IMR-90 (cell line): ENCODE measurements at places on chromosomes 7 and 10.

GRCh38 chr7:78510580-78511188, 712.1 kb downstream of the PHTF2 start:
- H3K4me3 ChIP-seq, result no peak overlapping the region
- no peaks in the 10 kb centered on the region for H3K27me3 ChIP-seq
- H3K27ac ChIP-seq, result no peak overlapping the region
- no peaks in the 10 kb centered on the region for H3K4me1 ChIP-seq

- H3K36me3 ChIP-seq, result no peaks in the 10 kb centered on the region
- H3K4me3 ChIP-seq, result peak within 1 kb of the TSS; percentile 62
- H3K27me3 ChIP-seq, result no peaks in the 10 kb centered on the region
- peak within 1 kb of the TSS; percentile 82 for H3K27ac ChIP-seq
- peaks cover 6% of the 10 kb centered on the region; the same call in 1 of the 2 replicates for H3K4me1 ChIP-seq
Measured at GRCh38 chr10:51074238-51075028, at the start of gene PRKG1. PRKG1 (plus strand) TSS chr10:51074487.

- H3K27me3 ChIP-seq, result no peaks in the 10 kb centered on the region
- no peak overlapping the region for H3K27ac ChIP-seq
- no peaks in the 10 kb centered on the region for H3K4me1 ChIP-seq
- DNase-seq, result peak; percentile 26
- no peak overlapping the region for H3K4me3 ChIP-seq
- H3K36me3 ChIP-seq, result peaks cover 11% of the 10 kb centered on the region
Measured at GRCh38 chr10:27223964-27224363, 16.6 kb downstream of the ACBD5 start.

DNA sequence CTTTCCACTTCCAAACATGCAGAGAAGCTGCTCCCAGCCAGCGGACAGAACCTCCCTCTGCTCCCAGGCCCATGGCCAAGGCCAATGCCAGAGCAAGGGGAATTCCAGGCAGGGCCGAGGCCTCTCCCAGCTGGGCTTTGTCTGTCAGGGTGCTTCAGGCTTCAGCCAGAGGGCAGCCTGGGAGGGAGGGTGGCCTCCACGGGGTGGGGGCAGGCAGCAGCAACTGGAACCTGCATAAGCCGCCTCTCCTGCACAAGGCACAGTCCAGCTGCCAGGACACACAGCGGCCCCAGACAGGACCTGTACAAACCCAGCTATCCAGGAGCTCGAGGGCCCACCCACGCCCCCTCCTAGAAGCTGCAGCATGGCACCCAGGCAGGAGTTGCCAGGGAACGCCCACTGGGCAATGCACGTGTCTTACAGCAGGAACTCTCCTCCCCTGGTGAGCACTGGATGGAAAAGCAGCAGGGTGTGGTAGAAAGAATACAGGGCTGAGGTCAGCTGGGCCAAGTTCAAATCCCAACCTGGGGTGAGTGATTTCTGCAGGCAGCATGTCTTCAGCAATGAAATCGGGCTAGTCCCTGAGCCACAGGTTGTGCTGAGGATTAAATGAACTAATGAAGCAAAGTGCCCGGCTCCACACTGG, 7.6 kb downstream of the FAM53B start:
- no peak overlapping the region for H3K4me3 ChIP-seq
- H3K27ac ChIP-seq, result no peak overlapping the region
- DNase-seq, result peak; percentile 82
- no peaks in the 10 kb centered on the region for H3K27me3 ChIP-seq
- peaks cover 22% of the 10 kb centered on the region for H3K4me1 ChIP-seq

GRCh38 chr10:15461353-15462108, 90.4 kb upstream of the FAM171A1 start:
- no peak overlapping the region for H3K4me3 ChIP-seq
- peaks cover 4% of the 10 kb centered on the region for H3K27me3 ChIP-seq
- DNase-seq, result peak; percentile 27
- H3K4me1 ChIP-seq, result peaks cover 5% of the 10 kb centered on the region
- H3K27ac ChIP-seq, result no peak overlapping the region

- H3K4me1 ChIP-seq, result no peaks in the 10 kb centered on the region
- H3K36me3 ChIP-seq, result no peaks in the 10 kb centered on the region
- no peak overlapping the region for H3K4me3 ChIP-seq
- no peak overlapping the region for H3K27ac ChIP-seq
- no peaks in the 10 kb centered on the region for H3K27me3 ChIP-seq
- DNase-seq, result no peak
Measured at GRCh38 chr7:122068999-122069398, 75.0 kb downstream of the AASS start.

DNA sequence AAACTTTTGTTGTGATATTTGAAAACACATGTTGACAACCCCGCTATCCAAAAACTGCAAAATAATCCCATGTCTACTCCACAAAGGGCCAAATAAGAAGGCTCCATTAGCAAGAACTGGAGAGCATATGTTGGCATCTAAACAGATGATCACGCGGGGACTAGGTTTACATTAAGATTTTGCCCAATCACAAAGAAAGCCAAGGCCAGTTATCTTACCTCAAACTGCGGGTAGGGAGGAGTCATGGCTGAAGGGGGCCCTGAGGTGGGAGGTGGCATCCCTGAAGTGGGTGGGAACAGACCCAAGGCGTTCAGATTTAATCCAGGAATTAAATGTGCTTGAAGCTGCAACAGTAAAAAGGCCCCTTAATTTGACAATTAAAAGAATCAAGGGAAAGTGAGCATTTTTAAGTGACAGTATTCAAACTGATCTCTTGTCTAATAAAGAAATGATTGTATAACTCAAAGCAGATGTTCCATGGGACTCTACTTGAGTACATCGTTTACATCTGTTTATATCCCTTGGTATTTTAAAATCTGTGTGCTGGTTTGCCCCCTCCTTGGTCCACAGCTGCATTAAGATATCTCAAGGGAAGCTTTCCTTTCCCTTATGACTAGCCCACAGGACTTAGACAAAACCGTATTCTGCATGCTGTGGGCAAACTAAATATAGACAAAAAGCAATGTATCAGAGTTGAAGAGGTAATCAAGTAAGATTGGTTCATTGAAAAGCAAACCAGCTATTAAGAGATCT, 42.9 kb downstream of the MALSU1 start:
- peaks cover 23% of the 10 kb centered on the region for H3K4me1 ChIP-seq
- H3K36me3 ChIP-seq, result peaks cover 28% of the 10 kb centered on the region
- no peaks in the 10 kb centered on the region for H3K27me3 ChIP-seq
- peak; percentile 67 for DNase-seq

DNA sequence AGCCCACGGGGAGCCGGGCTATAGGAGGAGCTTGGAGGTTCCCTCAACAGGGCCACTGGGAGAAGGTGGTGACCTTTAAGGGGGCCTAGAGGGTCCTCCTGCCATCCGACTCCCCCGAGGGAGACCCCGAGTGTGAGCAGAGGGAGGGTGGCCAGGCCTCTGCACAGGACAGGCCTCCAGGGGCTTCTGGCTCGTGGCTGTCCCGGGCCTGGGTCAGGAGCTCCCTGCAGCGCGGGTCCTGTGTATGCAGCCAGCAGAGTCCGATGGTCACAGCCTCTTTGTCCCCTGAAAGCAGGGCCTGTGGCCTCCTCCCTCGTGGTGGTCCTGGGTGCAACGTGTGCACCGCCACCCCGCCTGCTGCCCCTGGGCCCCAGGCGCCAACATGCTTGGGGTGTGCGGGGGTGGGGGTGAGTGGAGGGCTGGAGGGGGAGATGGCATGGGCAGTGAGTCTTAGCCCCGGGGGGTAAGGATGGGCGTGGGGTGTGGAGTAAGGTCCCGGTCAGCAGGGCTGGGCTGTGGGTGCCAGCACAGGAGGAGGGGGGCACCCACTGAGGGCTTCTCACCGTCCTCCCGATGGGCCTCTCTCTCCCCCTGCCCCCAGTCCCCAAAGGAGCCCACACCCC, 27.1 kb downstream of the UNCX start:
- H3K36me3 ChIP-seq, result no peaks in the 10 kb centered on the region
- no peaks in the 10 kb centered on the region for H3K4me1 ChIP-seq
- DNase-seq, result no peak

- no peaks in the 10 kb centered on the region for H3K27me3 ChIP-seq
- peak overlapping the region; percentile 62 for H3K4me3 ChIP-seq
- DNase-seq, result peak; percentile 67
- H3K36me3 ChIP-seq, result no peaks in the 10 kb centered on the region
Measured at GRCh38 chr10:21524526-21525366, 736 bp downstream of the SKIDA1 start.

DNA sequence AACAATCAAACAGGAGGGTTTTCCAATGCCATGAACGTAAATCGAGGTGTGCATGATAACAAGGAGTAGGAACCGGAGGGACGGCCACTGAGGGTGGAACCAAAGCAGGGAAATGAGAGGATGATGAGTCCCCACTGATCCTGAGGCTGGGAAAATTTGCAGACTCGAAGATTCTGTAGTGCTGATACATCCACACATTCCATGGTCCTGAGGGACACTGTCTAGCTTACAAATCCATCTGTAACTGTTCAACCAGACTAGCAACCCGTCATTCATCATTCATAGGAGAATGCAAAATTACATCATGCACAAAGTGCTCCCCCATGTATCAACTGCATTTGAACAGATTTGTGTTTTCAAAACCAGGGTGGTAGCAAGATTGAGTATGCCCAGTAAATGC, 189.7 kb downstream of the PTPRN2 start:
- no peaks in the 10 kb centered on the region for H3K4me1 ChIP-seq
- no peak overlapping the region for H3K4me3 ChIP-seq
- no peak for DNase-seq

DNA sequence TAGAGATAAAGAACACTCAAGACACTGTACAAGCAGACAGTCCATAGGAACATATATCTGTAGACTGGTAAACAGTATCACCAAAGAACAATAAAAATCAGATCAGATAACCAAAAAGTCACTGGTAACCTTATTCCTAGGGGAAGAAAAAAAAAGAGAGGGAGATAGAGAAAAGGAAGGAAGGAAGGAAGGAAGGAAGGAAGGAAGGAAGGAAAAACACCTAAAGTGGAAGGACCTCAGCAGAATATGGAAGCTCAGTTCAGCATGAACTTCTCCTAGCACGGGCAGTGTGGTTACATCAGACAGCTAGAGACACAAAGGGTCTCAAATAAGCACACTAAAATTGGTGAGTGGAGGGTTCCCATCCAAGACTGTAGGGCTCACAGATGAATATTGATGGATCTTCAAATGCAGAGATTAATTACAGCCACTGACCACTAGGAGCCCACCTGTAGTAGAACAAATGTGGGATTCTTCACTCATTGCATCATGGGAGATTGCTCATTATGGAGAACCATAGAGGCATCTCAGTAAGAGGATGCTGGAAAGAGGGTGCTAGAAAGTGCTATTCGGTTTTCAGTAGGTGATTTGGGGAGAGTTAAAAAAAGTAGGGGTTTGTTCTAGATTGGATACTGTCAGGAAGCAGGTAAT, 293.4 kb upstream of the C7orf33 start:
- no peaks in the 10 kb centered on the region for H3K36me3 ChIP-seq
- no peak for DNase-seq
- no peak overlapping the region for H3K27ac ChIP-seq
- H3K4me3 ChIP-seq, result no peak overlapping the region
- no peaks in the 10 kb centered on the region for H3K27me3 ChIP-seq
- H3K4me1 ChIP-seq, result no peaks in the 10 kb centered on the region

- no peak for DNase-seq
- H3K4me3 ChIP-seq, result peak overlapping the region; percentile 75
- H3K4me1 ChIP-seq, result no peaks in the 10 kb centered on the region; the same call in 1 of the 2 replicates
Measured at GRCh38 chr10:117005527-117006055, 604 bp upstream of the SHTN1 start.

DNA sequence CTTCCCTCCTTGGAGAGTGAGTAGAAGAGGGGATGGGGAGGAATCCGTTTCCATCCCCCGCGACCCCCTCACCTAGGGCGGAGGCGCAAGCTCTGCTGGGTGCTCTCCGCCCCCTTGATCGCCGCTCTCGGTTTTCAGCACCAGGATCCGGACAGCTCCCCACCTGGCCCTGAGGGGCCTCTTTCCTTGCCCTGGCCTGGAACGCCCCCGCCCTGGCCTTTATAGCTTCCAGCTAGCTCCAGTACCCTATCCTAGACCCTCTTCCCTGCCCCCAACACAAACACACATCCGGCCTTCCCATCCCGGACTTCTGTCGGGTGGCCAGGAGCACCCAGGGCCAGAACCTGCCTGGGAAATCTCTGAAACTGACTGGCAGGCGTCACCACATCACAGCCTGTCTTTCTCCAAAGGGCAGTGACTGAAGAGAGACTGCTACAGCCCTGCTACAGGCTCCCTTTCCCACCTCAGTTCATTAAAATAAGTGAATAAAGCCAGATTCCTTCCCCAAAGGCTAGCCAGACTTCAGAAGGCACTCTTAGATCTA, 72.3 kb upstream of the LEP start:
- H3K4me3 ChIP-seq, result no peak overlapping the region
- DNase-seq, result no peak
- peaks cover 10% of the 10 kb centered on the region for H3K4me1 ChIP-seq
- peaks cover 66% of the 10 kb centered on the region for H3K27me3 ChIP-seq

DNA sequence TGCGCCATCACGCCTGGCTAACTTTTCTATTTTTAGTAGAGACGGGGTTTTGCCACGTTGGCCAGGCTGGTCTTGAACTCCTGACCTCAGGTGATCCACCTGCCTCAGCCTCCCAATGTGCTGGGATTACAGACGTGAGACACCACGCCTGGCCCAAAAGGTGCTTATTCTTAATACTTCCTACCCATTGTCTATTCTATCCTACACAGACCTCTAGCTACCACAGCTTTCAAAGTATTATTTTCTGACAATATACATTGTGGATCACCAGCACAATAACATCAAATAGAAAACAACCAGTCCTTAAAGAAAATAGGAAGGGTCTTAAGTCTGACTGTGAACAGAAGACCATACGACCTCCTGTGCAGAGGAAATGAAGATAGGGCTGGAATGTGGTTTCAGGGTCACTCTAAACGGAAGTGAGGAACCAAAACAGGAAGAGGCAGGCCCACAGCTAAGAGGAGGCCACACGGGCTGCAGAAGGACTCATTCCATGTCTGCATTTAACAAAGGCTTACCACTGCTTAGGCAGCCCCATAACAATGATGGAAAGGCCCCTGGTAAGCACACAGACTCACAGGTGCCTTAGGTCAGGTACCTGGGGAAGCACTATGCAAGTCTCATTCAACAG, 115.2 kb downstream of the ZFAND4 start:
- no peak for DNase-seq
- H3K4me3 ChIP-seq, result no peak overlapping the region
- no peak overlapping the region for H3K27ac ChIP-seq
- 0 out of 2 replicates have a peak, but pooled peaks cover 1% of the 10 kb centered on the region for H3K36me3 ChIP-seq

GRCh38 chr10:61332581-61332980, 120.6 kb downstream of the TMEM26 start:
- no peak overlapping the region for H3K4me3 ChIP-seq
- DNase-seq, result no peak

DNA sequence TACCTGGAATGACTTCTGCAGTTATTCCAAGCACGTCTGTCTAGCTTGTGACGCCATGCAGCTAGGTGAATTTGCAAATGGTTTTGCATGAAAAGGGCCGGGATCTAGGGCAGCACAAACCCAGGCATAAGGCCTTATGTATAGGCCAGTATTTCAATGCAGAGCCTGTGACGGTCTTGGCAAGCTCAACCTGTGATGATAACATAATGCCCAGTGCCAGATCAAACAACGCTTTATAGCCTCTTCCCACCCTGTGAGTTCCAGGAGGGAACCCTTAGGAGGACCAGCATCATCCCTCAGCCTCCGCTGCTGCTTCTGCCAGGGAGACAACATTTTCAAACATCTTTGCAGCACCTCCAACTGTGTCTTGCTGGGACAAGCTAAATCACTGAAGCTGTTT, 390.7 kb downstream of the INHBA start:
- no peak overlapping the region for H3K27ac ChIP-seq
- no peaks in the 10 kb centered on the region for H3K36me3 ChIP-seq
- peaks cover 4% of the 10 kb centered on the region for H3K4me1 ChIP-seq
- no peaks in the 10 kb centered on the region for H3K27me3 ChIP-seq
- no peak overlapping the region for H3K4me3 ChIP-seq
